ENCODE measurements at places on chromosomes 5 and 9. TPM values are rescaled to one million over a fixed set of nuclear protein-coding genes. Genes with fewer than 3 reads are reported as not detected.

PCDHGB2 gene
- 0.09 TPM for total RNA-seq

GNAQ gene
- 19.7 TPM for total RNA-seq

MCC gene
- total RNA-seq = 0.26 TPM

ISOC1 gene
- 16.7 TPM for total RNA-seq

IFNA21 gene
- not detected for total RNA-seq

FOXD4L3 gene
- not detected for total RNA-seq

PHF24 gene
- 0.07 TPM for total RNA-seq

ANGPTL2 gene
- total RNA-seq = not detected

SGCD gene
- 4.0 TPM for total RNA-seq

RNF183 gene
- not detected for total RNA-seq

CAAP1 gene
- 18.9 TPM for total RNA-seq

PDCD1LG2 gene
- 0.34 TPM for total RNA-seq

Data from A549 treated with DMSO at 1 μM for 4 hours (cell line).